ENCODE measurements at places on chromosomes 11 and 22.

DNA sequence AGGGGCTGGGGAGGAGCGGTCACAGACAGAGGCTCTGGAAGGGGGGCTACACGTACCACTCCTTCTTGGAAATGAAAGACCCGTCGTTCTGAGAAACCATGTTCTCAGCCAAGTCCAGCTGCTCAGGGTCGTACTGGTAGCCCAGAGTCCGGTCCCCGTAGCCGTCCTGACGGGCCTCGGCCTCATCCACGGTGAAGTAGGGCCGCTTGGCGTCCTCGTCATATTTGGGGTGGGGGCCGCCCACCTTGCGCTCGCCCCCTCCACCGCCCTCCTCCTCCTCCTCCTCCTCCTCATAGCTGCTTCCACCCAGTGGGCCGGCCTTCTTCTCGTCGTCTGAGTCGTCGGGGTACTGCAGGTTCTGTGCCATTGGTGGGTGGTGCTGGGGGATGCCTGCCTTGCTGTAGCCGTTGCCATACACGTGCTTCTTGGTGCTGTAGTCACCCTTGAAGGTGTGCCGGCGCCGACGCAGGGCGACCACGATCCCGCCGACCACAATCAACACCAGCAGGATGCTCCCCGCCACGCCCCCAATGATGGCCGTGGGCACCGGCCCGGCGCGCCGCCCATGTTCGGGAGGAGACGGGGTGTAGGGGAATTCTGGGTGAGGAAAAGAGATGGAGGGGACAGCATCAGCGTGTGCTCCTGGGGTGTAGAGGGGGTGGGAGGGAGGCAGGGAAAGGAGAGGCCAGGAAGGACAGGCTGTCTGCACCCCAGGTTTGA lies 64.1 kb downstream of the NECTIN1 start:
- DNase-seq, result no peak

DNA sequence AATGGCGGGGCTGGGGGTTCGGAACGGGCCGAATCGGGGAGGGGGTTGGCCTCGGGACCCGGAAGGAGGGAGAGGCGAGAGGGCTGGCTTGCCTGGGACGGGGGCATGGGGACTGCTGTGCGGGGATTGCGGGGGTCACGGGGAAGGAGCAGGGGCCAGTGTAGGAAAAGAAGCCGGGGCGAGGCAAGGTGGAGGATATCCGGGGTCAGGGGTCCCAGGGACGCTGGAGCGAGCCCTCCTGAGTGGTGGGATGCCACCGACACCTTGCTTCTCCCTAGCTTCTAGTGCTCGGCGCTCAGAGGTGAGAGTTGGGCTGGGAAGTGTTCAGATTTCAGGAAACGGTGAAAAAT lies 426 bp upstream of the GDPD5 start:
- no peak for DNase-seq

GRCh38 chr11:13174090-13174489 lies 103.5 kb upstream of the BMAL1 start:
- DNase-seq, result no peak

GRCh38 chr11:71332046-71332445 lies 79.7 kb upstream of the SHANK2 start:
- DNase-seq, result no peak

DNA sequence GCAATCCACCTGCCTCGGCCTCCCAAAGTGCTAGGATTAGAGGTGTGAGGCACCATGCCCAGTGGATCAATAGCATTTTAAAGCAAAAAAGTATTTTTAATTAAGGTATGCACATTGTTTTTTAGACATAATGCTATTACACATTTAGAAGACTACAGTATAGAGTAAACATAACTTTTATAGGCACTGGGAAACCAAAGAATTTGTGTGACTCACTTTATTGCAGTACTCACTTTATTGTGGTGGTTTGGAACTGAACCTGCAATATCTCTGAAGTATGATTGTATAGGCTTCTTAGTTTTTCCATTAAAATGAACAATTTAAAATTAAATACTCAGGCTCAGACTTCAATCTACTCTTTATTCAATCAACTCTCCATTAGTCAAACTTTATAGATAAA lies 17.5 kb upstream of the CD3E start:
- DNase-seq, result no peak

DNA sequence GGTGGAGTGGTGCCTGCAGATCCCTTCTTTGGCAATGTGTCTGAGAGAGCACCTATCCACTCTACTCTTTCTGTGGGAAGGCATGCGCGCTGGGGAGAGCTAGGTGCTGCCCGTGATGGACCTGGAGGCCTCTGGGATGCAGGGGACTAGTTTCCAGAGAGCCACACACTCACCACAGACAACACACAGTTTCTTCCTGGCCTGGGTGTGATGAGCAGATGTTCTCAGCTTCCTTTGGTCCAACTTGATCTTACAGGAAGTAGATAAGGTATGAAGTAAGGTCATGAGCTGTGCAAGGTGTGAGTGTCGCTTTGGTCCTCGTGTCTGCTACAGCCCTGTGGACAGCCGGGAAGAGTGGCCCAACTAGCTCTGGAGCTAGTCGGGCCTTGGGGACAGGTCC lies 27.3 kb upstream of the SUSD2 start:
- no peak for DNase-seq

- DNase-seq, result no peak
These were observed 77.9 kb downstream of the KCNQ1OT1 start for GRCh38 chr11:2621894-2622293.

GRCh38 chr22:50317674-50318073 lies 9.1 kb downstream of the DENND6B start:
- DNase-seq, result no peak

- no peak for DNase-seq
These were observed 1.9 kb upstream of the UQCC3 start for GRCh38 chr11:62669420-62670161.

DNA sequence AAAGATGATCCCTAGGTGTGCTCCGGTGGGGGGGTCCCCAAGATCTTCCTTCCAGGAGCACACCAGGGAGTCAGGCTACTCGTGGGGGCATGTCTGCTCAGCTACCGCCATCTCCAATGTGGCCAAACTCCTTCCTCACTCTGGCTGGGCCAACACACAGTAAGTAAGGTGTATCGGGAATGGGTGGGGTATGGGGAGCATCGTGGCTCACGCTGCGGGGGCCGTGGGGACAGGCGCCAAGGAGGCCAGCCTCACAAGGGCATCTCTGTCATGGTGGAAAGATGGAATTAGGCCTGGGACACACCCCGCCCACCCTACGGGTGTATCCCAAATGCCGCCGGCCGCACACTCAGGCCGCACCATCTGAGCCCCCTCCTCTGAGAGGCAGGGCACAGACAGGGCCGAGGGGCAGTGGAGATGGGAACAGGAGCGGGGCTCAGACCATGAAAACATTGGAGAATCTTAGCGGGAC lies 8.3 kb downstream of the IGF2 start:
- DNase-seq, result no peak

DNA sequence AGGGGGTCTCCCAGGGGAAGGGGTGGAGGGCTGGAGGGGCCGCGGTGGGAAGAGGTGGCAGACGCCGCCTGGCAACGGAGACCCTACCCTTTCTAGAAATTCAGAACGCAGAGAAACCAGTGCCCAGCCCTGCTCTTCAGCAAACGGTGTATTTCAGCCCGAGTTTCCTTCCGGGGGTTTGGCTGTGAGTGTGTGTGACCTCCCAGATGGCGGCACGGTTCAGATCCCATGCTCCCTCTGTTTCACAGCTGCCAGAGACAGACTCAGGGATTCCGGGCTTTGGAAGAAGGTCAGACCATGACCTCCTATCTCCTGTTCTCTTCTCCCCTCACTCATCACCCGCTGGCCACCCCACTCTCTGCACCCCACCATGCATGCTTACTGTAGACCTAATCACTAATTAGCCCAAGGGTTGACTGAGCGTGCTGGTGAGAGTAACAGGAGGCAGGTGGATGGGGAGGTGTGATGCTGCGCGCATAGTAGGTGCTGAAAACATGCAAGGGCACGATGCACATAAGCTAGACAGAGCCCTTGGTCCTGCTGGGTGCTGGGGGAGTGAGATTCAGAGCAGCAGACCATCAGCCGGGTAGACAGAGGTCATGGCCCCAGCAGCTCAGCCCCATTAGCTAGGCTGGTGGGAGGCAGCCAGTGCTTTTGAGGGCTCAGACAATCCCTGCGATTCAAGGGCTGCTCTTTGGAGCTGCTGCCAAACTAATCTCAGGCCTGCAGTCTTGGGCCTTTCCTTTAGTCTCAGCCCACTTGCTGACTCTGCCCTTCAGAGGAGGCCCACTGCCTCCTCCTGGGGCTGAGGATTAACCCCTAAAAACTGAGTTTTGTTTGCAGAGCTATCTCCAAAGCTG lies 256.5 kb upstream of the CADM1 start:
- DNase-seq, result no peak

DNA sequence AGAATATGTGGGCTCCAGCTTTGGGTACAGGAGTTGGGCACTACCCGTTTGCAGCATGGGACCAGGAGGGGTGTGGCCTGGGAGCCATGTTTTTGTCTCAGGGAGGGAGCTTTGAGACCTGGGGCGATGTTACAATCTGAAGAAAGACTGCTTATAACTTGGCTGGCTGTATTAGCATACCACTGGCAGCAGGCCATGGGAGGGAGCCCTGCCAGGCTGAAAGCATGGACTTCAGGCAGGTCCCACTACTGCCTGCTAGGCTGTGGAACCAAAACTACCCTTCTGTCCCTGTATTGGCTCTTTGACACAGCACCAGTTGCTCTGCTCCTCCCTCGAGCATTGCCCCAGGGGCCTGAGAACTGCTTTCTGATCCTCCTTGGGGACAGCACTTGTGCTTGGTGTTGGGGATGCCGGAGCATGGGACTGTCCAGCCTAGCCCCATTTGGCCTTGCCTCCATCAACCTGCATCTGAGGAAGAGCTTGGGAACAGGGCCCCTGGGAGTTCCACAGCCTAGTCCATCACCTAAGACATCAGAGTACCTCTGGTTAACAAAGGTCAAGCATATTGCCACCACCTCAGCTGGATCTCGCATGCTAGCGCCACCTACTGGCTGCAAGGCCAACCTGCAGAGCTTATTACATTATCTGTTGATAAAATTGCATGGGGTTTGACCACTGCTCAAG lies 217.4 kb downstream of the SBF2 start:
- no peak for DNase-seq

DNA sequence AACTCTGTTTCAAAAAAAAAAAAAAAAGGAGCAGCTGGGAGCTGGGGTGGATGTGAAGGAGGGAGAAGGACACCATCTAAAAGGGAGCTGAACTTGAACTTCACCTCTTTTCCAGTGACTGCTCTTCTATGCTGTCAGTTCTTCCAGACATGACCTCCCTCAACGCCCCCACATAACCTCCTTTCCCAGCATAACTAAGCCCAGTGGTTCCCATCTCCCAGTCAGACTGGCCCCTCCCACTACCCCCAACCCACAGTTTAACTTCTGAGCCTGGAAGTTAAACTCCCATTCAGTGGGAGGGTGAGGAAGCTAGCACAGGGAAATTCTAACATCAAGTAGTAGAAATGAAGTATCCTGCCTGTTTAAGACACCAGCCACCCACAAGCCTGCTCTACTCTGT lies 1.8 kb downstream of the ARHGAP1 start:
- no peak for DNase-seq

DNA sequence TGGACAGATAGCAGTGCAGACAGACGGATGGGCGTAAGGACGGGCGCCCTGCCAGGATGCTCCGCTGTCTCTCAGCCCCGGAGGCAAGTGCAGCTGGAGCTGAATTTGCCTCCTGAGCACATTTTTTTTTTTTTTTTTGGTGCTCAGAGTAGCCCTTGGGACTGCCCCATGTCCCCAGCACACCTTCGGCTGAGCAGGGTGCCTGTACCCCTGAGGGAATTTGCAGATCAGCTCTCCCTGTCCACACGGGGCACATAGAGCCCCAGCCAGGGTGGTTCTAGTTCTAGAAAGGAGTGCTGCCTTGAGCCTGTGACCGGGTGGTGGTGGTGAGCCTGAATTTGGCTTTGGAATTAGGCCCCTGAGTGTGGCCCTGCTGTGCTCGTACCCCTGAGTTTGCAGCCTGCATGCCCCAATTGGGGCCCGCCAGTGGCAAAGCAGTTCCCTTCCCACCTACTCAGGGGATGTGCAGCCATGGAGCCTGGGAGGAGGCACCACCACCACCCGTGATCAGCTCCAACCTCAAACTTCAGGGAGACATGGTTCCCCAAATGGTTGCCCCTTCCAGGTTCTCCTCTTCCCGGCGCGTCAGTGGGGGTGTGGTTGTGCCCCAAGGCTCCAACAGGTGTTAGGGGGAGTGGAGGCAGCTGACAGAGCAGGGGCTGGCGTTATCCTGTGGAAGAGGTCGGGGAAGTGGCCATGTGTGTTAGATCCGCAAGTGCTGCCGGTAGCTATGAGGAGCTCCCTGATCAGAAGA lies 1232.7 kb downstream of the BRD1 start:
- DNase-seq, result no peak

- DNase-seq, result no peak
These were observed 226.4 kb downstream of the ADAMTS15 start for GRCh38 chr11:130674686-130675308.

GRCh38 chr11:43316451-43316850 lies 4.7 kb downstream of the API5 start:
- no peak for DNase-seq

DNA sequence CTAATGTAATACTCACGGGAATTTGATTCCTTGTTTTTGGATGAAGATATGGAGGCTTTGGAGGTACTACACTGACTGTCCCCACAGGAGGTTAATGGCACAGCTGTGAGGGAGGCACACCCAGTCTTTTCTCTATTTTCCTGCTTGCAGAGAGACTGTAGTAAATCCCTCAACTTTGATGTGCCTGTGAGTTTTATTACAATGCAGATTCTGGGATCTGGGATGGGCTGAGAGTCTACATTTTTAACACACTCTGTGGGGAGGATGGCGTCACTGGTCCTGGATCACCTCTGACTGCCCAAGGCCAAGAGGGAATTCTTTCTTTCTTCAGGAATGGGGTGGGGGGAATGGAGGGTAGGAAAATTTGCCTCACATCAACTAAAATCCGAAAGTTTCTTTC lies 80.2 kb upstream of the NTM start:
- DNase-seq, result no peak

- no peak for DNase-seq
These were observed 27.2 kb downstream of the BSX start for GRCh38 chr11:122954455-122954854.

- no peak for DNase-seq
These were observed 154.6 kb downstream of the MAML2 start for GRCh38 chr11:96188243-96189006.

DNA sequence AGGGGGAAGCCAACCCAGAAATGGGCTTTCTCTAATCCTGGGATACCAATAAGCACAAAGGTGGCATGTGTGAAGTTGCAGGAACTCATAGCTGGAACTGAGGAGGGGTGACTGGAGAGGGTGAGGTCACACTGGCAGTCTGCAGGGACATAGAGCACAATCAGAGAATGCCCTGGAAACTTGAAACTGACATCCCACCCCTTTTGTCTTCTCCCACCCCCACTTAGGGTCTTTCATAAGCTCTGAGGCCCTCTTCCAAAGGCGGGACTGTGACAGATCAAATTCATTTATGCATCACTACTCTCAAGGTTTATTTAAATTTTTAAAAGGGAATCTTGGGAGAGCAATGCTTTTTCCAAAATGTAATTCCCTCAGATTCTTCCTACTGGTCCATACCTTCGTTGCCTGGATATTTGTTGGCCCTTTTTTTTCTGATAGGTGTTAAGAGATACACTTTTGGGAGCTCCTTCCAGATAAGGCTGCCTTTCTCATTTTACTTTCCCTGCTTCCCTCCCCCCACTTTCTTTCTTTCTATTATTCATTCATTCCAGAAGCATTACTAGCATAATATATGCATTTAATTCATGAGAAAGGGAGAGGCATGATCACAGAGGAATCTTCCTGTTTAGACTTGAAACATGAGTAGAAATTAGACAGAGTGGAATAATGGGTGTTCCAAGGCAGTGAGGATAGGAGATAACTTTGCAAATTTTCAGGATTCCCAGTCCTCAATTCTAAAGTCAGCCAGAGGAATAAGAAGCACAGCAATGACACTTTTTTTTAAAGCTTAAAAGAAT lies 14.8 kb downstream of the OR51E2 start:
- no peak for DNase-seq

- DNase-seq, result no peak
These were observed 399.2 kb upstream of the NARS2 start for GRCh38 chr11:78973876-78974275.
